ENCODE measurements at places on chromosomes 5 and 9.

- no peak for DNase-seq
Observed at GRCh38 chr5:72107131-72107900, at the start of gene MAP1B. Gene MAP1B, plus strand, starts transcription at chr5:72107475. Its CDS starts 57 bp downstream, at chr5:72107532.

GRCh38 chr9:71716138-71716909, 52.0 kb downstream of the CEMIP2 start:
- DNase-seq: no peak

- peak; percentile 59 for DNase-seq
Observed at GRCh38 chr9:114487607-114488300, 17.5 kb downstream of the WHRN start.

- DNase-seq: no peak
Observed at GRCh38 chr9:98341157-98342097, 86.0 kb upstream of the TBC1D2 start.

GRCh38 chr5:6280425-6281100, 97.8 kb downstream of the MED10 start:
- DNase-seq: no peak

DNA sequence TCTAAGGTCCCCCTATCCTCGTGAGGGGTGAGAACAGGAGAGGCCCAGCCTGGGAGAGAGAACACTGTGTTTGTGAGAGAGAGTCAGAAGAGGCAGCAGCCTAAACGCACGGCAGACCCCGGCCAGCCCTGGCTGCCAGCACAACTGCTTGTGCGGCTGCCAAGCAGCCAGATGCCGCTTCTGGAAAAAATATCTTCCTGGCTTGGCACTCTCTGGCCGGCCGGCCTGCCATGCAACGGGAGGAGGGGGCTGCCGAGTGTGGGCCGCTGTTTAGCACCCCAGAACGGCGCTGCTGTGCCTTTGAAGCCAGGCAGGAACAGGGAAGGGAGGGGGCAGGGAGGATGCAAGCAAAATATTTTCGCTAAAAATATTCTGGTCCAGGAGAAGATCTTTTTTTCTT, 105.0 kb downstream of the FGF18 start:
- no peak for DNase-seq

GRCh38 chr9:91534374-91534773, 110.7 kb upstream of the NFIL3 start:
- DNase-seq: no peak

GRCh38 chr9:31588006-31588405, 796.4 kb upstream of the ACO1 start:
- no peak for DNase-seq

GRCh38 chr5:16759147-16759773, 142.5 kb upstream of the RETREG1 start:
- DNase-seq: peak; percentile 2

- no peak for DNase-seq
Observed at GRCh38 chr5:100537946-100538345, 2.8 kb downstream of the FAM174A start.

GRCh38 chr9:77887662-77888061, 143.9 kb downstream of the GNAQ start:
- no peak for DNase-seq

DNA sequence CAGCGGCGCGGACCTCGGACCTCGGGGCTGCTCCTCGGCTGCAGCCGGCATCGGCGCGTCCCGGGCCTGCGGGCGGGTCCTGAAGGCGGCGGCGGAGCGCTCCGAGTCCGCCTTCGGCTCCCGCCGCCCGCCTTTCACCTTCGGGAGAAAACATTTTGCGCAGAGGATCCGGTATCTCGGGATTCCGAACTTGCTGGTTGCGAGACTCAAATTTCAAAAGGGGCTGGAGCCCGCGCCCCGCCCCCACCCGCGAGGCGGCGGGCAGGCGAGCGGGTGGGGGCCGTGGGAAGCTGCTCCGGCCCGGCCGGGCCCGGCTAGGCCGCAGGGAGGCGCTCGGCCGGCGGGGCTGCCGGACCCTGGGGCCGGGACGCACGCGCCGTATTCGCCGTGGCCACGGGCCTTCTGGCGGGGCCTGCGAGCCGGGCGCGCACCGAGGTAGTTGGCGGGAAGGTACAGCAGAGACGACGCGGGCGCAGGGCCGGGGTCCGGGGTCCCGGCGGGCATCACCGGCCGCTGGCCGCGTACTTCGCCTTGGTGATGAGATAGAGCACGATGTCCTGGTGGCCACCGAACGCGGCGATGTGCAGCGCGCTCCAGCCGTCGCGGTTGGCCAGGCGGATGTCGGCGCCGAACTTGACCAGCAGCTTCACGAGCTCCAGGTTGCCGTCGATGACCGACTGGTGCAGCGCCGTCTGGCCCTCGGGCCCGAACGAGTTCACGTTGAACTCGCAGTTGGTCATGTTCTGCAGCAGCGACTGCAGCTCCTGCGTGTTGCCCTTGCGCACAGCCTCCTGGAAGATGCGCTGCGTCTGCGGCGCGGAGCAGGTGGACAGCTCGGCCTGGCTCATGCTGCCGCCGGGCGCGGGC, 757 bp downstream of the NRARP start:
- DNase-seq: no peak

- DNase-seq: no peak
Observed at GRCh38 chr5:172178301-172178987, 9.6 kb downstream of the STK10 start.

DNA sequence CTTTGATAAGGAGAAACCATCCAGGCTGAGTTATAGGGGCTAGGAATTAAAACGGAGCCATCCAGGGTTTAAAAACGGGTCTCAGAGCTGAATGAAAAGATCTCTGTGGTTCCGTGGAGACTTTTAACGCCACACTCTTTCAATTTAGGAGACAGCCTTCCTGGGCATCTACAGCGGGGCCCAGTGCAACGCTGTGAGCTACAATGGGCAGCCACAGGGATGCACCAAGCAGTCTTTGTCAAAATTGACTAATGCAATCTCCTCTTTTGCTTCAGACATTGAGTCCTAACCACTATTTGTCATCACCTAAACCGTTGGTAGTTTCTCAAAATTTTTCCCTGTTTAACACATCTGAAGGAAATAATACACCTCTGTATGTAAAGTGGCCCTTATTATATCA, 96.6 kb upstream of the ABCA1 start:
- no peak for DNase-seq

DNA sequence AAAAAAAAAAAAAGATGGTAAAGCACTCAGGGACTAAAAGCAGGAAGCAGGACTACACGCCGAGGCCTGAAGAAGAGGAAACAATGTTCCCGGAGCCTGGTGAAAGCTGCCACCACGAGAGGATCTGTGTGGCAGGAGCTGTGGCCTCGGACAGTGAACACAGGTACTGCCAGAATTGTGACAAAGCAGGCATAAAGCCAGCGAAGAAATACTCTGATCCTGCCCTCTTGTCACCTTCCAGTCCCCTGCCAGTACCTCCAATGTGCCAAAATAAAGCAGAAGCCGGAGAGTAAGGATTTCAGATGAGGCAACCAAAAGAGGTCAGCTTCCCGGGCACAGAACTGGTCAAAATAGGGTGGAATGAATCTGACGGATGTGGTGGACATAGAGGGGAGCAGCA, 211.5 kb upstream of the TARS1 start:
- no peak for DNase-seq

DNA sequence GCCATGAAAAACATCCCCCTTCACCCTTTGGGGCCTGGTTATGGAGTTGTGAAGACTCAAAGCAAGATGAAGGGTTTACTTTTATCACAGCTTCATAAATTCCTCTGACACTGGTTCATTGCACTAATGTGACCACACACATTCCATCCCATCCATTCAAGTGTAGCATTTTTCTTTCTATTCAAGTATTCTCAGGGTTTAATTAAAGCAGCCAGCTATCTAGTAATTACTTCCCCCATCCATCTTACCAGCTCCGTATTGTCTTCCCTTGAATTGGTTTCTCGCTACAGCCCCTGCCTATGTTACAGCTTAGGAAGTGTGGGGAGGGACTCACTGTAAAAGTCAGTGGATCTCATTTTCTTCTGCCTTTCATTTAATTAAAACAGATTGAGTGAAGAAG, 387.0 kb upstream of the RFX3 start:
- no peak for DNase-seq

GRCh38 chr9:72453797-72454196, 67.6 kb upstream of the TMC1 start:
- no peak for DNase-seq

- DNase-seq: no peak
Observed at GRCh38 chr9:21404146-21404545, 4.8 kb upstream of the IFNA8 start.

DNA sequence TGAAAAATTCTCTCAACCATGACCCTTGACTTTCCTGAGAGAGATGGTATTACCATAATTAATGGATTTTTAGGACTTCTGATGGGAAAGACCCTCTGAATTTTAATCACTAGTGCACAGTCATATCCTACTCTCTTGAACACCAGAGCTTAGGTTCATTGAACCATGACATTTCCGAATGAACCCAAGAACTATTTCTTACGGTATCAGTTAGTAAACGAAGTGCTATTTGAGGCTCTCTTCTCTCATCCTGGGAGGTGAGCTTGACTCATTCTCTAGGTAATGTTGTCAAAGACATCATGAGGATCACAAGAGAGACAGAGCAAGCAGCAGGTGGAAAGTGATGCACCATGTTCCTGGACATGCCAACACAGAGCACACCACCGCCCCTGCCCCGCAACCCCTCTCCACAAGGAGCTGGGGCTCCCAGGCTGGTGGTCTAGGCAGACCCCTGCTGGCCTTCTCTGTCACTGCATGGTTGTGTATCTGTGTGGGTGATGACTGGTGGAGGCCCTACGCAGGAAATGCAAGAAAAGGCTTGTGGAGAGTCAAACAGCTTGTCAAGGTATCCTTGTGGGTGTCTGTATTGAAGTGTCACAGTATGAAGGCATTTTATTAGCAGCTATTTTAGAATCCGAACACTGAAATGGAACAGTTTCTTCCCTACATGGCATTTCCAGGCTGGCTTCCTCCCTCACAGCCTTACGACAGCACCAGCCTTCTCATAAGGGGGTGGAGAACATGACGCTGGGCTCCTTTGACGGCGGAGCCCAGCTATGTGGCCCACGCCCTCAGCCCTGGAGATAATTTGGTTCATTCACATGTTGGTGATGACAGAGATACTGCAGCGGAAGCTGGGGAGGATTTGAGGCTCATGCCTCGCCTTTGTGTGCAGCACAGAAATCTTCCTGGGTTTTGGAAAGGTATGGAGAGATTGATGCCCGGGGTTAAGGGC, 297.6 kb downstream of the NTRK2 start:
- no peak for DNase-seq
